Activated CD4-positive, CD25-positive, alpha-beta regulatory T cell treated with anti-CD3 and anti-CD28 coated beads, Interleukin-2, amount 50 U/mL, for 24 hours (primary cell): ENCODE measurements at places on chromosomes 2 and 18.
A peak's percentile ranks its signal among the peaks of the same experiment; 100 is the strongest.

DNA sequence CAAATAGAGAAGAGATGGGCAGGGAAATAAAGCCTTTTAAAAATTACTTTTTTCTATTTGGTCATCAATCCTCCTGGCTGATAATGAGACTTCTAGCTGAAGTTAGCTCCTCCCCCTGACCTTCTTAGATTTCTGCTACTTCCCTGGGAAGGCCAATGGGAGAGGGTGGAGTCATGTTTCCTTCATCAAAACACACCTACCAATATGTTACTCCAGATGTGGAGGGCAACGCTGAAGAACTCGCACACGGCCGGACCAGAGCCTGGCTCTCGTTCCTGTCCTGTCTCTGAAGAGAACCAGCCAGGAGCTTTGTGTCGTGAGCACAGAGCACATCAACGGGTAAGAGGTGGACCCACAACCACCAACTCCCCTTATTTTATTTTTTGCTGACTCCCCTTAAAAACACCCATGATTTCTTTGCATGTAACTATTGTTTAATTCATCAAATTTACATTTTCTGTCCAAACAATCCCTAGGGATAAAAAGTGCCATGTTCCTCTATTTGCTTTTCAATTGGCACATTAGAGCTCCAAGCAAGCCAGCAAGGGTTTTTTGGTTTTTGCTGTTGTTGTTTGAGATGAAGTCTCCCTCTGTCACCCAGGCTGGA, 94.9 kb downstream of the ADD2 start:
- no peak for ATAC-seq

DNA sequence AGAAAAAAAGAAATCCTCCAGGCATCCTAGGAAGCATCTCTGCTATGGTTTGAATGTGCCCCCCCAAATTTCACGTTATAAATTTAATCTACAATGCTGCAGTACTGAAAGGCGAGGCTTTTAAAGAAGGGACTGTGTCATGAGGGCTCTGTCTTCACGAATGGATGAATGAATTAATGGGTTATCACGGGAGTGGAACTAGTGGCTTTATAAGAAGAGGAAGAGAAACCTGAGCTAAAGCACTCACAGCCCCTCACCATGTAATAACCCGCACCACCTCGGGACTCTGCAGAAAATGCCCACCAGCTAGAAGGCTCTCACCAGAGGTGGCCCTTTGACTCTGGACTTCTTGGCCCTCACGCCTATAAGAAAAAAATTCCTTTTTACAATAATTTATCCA, 27.6 kb downstream of the RNU4ATAC start:
- no peak for ATAC-seq

DNA sequence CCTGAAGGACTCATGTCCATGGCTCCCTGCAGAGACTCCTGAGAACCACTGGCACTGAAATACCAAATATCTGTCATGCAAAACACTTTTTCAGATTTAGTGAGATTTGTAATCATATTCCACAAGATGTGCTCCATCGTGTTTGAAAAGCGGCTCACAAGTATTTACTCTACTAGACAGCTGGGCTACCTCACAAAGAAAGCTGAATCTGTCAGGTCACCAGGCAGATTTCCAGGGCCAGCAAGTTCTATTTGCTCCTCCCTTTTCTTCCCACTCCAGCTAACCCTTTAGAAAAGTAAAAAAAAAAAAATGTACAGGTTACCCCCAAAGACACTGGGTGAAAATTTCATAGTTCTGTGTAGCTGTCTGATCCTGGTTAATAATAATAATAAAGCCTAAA, 22.9 kb downstream of the WIPF1 start:
- ATAC-seq: no peak

GRCh38 chr18:13222856-13223281, 4.3 kb downstream of the LDLRAD4 start:
- ATAC-seq: no peak

DNA sequence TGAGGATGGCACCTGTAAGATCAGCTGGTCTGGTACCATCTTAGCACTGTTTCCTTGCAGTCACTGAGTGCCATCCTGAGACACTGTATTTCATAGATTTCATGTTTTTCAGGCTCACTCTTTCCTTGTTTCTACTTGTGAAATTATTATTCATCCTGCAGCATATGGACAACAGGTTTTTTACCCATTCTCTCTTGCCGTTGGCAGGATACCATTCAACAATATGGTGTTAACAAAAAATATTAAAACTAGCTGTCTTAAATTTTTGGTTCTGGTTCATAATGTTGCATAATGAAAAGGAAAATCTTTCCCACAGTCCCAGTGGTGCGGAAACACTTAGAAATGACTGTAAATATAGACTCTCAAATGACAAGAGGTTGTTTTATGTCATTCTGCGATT, 23.1 kb upstream of the ATG16L1 start:
- ATAC-seq: no peak

- no peak for ATAC-seq
These were observed 3.7 kb downstream of the MYL12B start for GRCh38 chr18:3265564-3266033.

DNA sequence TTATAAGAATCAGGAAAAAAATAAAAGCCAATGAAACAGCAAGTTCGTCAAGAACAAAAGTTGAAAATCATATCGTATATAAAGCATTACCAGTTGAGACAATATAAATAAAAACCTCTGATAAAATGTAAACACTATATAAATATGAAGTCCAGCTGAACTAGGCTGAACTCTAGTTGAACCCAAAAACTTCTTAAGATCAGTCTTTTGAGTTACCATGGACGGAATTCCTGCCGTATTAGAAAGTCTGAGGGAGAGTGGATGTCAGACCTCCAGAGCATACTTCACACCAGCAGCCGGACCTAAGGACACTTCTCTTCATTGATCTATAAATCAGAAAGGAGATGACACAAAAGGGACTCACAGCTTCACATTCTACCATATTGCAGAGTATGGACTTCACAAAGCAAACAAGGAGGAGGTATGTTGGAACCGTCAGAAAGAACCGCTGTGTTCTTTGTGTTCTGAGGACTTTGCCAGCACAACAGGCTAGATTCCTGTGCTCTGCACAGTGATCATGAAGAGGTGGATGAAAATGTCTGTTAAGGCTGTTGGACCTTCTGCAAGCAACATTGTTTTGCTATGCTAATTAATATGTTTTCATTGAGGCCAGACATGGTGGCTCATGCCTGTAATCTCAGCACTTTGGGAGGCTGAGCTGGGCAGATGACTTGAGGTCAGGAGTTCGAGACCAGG, 67.2 kb upstream of the SP5 start:
- ATAC-seq: no peak

DNA sequence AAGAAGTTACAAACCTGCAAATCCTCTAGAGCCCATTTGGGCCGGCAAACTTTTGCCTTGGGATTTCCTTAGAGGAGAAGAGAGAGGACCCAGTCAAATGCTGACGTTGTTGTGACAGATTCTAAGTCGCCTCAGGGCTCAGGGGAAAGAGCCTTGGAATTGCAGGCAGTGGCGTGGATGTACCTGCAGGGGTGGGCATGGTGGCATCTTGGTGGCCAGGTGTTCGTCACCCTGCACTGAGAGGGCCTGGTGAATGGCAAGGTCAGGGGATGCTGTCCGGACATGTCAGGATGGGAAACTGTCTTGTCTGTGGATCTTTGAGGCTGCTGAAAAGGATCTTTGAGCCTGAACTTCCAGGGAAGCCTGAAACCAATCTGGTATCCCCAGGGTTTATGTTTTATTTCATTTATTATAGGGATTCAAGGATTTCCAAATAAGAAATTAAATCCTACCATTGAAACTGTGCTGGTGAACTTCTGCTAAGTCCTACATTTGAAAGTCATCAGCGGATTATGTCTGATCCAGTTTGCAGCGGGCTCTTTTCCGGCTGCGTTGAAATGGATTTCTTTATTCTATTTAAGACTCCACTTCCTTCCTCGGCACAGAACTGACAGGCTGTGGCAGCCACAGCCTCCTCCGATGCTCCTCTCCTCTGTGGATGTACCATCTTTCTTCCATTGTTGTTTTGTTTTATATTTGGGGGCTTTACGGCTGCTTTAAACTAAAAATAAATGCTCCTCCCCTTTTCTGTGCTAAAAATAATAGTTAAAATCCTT, 207.6 kb downstream of the AGAP1 start:
- ATAC-seq: no peak

DNA sequence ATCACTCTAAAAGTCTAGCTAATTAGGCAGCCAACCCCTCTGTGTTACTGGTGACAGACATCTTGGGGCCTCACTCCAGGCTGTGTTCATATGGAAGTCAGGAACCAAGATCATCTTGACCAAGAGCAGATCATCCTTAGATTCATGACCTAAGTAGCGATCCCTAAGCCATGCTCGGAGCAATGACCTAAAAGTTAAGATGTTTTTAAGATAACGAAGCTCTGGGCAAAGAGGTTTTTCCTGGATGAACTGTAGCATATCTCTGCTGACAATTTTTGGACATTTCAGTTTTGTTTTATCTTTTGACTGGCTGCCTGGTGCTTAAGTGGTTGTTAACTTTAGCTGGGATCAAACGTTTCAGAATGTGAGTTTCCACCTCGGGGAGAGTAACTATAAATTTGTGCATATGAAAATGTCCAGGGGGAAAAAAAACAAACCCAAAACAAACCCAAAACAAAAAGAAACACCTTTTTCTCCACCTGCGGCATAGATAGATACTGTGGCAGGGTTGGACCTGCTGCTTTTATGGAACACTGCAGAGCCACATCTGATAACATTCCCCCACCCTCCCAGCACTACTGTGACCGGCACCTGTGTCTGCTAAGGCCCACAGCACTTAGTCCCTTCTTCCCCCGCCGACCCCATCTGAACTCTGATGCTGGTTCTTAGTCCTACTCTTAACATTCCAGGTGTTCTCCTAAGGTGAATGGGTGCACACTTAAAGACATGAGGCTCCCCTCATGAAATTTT, 45.5 kb downstream of the EPAS1 start:
- ATAC-seq: no peak

- ATAC-seq: peak; percentile 45
These were observed 179.2 kb downstream of the MEMO1 start for GRCh38 chr2:31831585-31831984.

DNA sequence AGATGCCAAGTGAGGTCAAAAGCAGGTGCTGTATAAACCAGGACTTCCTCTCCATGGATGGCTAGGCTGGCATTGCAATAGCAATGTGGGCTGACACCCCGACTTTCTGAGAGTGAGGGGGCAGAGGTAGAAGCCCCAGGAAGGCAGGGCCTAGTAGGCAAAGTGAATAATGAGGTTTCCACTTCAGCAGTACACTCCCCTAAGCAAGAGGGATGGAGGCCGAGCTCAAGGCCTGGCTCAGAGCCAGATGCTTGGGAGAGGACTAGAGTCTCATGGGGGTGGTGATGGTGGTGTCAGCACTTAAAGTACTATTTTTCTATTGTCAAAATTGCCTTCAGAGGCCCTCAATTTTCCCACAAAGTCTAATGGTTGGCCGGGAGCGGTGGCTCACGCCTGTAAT, 41.6 kb upstream of the HK2 start:
- ATAC-seq: no peak

- ATAC-seq: no peak
These were observed 421.3 kb downstream of the LPIN1 start for GRCh38 chr2:12167525-12168317.

GRCh38 chr2:107735201-107735600, 91.5 kb upstream of the RGPD4 start:
- no peak for ATAC-seq

GRCh38 chr2:70280242-70280798, 13.2 kb downstream of the SNRPG start:
- ATAC-seq: no peak

- no peak for ATAC-seq
These were observed 24.6 kb upstream of the TMX3 start for GRCh38 chr18:68739462-68739861.

- ATAC-seq: no peak
These were observed 135.6 kb downstream of the RBMS1 start for GRCh38 chr2:160358046-160358445.

DNA sequence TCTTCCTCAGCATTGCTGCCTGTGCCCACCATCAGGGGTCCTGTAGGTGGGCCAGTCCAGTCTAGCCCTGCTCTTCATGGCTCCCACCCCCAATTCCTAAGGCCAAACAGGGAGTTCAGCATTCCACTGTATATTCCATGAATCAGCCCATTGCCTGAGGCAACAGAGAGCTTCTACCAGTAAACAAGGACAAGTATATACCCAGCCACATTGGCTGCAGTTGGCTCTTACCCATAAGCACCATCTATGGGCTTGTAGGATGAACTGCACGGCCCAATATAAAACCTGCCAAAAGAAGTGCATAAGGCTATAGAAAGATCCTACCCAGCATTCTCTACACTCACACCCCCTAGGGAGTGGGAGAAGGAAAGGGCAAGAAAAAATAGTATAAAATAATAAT, 95.1 kb upstream of the SALL3 start:
- ATAC-seq: no peak

GRCh38 chr2:241001413-241002274, 3.2 kb downstream of the SNED1 start:
- ATAC-seq: no peak

DNA sequence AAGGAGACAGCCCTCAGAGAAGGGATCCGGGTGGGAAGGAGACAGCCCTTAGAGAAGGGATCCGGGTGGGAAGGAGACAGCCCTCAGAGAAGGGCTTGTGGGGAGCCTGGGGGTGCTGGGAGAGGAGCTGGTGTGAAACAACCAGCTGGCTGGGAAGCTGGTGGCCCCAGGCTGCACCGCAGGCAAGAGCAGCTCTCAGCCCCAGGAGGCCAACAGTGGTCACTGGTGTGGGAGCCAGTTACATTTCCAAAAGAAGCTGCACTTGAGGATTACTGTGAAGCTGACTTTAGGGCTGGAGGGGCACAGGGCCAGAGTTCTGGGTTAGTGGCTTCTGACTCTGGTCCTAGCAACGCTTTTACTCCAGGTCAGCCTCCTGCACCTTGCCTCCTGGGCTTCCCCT, 3.3 kb downstream of the HES6 start:
- ATAC-seq: no peak

- no peak for ATAC-seq
These were observed 4.7 kb downstream of the CDH19 start for GRCh38 chr18:66599190-66599589.

DNA sequence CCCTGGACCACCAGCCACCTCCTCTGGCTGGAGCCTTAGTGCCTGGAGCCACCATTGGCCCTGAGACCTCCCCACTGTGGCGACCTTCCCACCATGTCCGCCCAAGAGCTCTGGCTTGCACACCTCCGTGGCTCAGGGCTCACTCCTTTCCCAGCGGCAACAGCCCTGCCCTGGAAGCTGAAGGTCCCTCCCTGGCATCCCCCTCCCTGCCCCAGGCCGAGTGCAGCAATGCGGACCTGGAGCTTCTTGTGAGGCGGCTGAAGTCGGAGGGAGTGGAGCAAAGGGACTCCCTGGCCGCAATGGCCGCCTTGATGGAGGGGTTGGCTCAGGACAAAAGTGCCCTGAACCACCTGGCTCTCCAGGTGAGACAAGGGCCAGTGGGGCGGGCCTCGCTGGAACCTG, 28.6 kb downstream of the CROCC2 start:
- no peak for ATAC-seq

GRCh38 chr2:75310876-75311275, 111.6 kb upstream of the TACR1 start:
- ATAC-seq: no peak

GRCh38 chr2:226800941-226801784, 1.5 kb upstream of the IRS1 start:
- peak; percentile 75 for ATAC-seq

DNA sequence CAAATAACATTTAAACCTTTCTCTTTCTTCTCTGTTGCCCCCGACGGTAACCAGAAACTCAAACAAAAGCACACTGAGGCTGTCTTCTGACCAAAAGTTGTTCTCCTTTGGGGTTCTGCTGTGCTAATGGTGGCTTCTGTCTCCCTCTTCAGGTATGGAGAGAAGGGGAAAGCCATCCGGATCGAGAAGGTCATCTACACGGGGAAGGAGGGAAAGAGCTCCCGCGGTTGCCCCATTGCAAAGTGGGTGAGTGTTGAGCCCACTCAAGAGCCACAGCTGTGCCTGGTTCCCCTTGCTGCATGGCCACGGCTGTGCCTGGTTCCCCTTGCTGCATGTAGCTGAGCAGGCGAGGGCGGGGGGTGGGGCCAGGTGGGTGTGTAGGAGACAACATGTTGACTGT, 67.4 kb downstream of the BOLA3 start:
- no peak for ATAC-seq
